ENCODE measurements at places on chromosomes 7 and 10.

- no peak for DNase-seq
Observed at GRCh38 chr10:112139176-112139575, 44.4 kb downstream of the GPAM start.

GRCh38 chr7:30474485-30474884 is 4.1 kb downstream of the NOD1 start:
- no peak for DNase-seq

DNA sequence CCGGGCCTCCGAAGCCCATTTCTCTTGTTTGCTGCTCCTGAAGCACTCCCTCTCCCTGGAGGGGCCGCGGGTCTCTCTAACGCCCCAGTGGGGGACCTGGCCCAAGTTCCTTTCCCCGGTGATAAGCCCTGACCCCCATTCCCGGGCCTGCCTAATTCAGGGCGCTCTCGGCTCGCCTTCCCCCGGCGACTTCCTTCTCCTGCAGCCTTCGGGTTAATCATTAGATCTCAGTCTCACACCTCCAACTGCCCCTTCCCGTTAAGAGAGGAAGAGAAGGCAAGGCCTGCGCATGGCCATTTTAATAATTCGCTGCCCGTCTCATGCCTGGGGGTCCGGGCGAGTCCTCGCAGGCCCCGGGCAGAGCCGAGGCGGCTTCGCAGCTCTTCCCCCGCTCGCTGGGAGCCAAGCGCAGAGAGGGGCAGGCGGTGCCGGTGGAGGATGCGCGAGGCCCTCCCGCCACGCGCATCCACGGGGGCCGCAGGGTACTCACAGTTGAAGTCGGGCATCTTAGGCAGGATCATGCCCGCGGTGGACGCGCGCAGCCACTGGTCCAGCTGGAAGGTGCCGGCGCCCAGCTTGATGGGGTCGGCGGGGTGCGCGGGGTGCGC is 1.2 kb downstream of the MNX1 start:
- DNase-seq, result no peak

DNA sequence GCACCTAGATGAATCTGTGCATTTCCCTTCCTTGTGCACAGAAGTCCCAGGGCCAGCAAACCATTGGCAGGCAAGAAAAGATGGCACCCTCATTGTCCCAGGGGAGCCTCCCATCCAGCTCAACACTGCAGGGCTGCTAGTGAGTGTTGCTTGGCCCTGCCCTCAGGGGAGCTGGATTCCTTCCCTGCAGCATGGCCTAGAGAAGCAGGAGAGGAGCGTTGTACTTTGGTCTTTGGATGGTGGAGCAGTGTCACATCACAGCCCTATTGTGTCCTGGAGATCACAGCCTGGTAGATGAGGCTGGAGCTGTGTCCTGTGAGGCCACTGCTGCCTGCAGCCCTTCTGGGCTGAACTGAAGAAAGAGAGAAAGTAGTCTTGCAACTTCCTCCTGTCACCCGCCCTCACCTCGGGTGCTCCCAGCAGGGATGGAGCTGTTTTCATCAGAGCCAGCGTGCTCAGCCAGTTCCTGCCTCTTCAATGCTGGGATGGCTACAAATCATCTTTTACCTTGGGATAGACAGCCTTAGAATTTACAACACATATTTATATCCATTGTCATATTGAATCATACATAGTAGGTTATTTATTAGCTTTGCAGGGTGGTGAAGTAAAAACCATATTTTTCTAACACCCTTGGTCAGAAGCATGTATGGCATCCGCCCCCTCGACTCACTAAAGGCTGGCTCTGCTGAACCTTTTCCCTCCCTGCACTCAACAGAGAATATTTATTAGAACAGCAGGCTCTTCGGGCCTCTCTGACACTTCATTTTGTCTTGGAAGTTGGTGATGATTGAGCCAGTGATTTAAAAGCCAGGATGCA is 43.1 kb upstream of the FAM180A start:
- no peak for DNase-seq

DNA sequence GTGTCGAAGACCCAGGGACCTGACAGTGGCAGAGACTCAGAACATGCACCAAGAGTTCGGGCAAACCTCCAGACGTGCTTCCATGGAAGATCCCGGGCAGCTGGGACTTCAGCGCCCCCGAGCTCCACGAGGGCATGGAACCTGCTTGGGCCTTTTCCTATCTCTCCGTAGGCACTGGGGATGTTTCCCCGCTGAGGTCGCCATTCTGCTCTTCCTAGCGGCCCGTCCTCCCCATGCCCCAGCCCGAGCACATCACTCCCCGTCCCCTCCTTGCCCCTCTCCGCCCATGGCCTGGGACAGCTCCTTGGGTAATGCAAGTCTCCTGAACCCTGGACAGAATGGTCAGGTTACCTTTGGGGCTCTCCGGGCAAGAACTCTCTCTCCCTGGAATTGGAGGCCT is 32.3 kb upstream of the SHH start:
- DNase-seq, result no peak

DNA sequence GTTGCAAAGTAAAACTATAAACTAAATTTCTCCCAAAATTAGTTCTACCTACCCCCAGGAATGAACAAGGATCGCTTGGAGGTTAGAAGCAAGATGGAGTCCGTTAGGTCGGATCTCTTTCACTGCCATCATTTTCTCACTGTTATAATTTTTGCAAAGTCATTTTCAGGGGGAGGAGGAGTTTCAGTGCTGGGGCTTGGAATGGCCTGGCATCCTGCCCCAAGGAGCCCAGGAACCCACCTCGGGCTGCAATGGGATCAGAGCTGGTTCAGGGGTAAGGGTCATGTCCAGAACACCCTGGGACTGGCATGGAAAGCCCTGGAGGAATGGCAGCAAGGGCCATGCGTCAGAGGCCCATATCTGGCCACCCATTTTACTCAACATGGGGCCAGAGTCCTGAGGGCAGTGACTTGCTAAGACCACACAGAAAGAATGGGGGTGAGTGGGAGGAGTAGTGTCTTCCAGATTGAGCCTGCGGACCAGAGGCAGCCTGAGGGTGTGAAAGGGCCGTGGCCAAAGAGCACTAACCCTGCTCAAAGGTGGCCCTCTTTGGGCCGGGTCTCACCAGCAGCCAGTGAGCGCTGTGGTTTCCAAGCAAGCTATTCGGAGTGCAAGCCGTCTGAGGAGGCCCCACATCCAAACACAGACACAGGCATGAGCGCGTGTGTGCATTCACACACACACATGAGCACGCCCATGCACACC is 31.8 kb downstream of the GPRIN2 start:
- DNase-seq, result no peak

- no peak for DNase-seq
Observed at GRCh38 chr10:3699916-3700315, 85.1 kb downstream of the KLF6 start.

DNA sequence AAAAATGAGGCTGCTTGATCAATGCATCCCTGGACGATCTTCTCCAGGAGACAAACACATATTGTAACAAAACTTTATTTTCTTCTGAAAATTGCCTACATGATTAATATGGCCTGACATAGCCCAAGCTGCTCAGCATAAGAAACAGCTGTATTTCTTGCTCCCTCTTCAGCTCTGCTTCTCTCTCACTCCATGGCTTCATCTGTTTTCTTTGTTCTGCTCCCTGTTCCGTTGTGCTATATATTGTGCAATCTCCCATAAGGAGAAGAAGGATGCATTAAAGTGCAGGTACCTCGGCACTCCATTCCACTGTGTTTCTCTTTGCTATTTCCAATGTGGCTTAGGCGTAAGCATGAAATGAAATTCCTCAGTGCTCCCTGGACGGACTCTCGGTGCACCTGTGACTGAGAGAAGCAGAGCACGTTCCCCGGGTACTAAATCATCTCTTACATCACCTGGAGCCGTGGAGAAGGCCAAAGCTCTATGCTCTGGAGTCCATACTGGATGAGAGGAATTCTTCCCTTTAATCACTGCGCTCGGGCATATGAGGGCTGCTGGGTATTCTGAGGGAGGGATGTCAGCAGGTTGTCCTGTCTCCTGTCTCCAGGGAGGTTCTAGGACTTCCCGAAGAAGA is 254.3 kb downstream of the GALNT17 start:
- DNase-seq, result no peak

DNA sequence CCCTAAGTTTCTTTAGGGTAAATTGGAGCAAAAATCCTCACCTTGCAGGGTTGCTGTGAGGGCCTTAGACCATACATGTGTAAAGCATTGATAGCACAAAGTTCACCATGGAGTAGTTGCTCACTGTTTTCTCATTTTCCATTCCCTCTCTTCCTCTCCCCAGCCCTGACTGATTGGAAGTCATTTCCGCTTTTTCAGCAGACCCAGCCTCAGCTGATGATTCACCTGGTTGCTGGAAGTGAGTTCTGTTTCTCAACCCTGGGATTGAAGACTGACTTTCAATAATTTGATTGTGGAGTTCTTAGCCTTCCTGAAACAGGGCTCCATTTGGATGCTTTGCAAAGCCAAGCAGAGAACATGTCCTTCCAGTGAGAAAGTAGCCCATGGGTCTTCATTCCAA is 107.0 kb downstream of the PLXNA4 start:
- no peak for DNase-seq

DNA sequence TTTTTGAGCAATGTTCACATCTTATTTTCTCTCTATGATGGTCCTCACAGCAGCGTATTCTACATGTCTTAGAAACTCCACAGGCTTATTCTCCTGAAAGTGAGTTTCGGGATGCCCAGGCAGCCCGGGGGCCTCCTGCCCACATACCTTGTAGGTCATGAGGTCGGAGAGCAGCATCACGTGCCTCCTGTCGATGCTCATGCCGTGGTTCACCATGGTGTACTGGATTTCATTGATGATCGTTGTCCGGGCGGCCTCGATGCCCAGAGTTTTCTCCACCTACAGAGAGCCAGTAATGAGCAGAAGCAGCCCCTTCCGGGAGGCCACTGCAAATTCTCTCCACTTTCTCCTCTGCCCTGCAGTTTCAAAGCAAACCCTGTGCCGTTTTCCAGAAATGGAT is 48.0 kb downstream of the POLR3A start:
- DNase-seq, result no peak

- no peak for DNase-seq
Observed at GRCh38 chr7:110877016-110877415, 213.9 kb upstream of the LRRN3 start.
